Hippocampal formation (tissue), 2 donors: ENCODE measurements at places on chromosomes 16 and 17.

DNA sequence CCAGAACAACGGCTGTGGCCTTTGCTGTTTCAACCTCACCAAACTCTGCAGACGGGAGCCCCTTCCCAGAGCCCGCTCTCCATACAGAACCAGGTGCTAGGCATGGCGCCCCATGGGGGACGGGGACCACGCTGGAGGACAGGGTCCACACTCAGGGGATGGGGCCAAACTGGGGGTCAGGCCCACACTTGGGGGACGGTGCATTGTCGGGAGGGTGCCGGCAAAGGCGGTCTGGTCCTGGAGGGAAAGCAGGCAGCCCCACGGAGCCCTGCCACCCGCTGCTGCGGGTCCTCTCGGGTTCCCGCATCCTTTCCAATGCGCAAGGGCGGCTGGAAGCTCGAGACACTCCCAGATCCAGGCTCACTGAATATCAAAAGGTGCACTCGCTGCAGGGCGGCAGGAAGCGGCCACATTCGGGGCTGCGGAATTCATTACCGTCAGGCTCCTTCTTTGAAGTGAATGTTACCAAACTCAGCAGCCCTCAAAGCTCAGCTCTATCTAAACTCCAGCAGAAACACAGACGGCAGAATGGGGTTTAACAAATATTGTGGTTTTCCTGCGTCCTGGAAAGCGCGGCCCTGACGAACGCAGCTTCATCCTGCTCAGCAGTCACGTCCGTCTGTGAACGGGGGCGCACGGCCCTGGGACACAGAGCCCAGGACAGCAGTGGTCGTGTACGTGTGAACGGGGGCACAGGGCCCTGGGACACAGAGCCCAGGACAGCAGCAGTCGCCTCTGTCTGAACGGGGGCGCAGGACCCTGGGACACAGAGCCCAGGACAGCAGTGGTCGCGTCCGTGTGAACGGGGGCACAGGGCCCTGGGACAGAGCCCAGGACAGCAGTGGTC is 41.3 kb downstream of the LMF1 start:
- no peak for DNase-seq

DNA sequence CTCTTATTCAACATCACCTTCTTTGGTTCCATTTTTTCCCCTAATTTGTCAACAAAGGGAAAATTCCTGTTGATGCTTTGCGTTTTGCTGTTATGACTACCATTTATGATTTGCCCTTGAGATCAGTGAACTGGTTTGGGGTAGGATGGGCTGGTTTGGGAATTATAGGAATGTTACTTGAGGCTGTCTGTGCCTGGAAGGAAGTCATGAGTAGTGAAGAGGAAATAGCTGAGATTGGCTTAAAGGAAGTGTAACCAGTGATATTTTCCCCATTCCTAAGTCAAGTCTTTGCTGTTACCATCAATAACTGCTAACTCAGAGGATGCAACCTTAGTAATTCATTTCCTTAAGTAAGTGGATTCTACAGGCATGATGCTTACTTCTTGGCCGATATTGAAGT is 179.2 kb downstream of the MAP2K6 start:
- no peak for DNase-seq

DNA sequence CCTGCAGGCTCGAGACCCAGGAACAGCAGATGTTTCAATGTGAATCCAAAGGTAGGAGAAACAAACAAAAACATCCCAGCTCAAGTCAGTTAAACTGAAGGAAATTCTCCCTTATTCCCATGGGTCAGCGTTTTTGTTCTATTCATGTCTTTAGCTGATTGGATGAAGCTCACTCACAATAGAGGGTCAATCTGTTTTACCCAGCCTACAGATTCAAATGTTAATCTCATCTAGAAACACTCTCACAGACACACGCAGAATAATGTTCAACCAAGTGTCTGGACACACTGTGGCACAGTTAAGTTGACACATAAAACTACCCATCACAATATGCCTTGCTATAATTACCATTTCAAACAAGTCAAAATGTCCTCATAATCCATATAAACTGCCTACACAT is 180.6 kb upstream of the CDH8 start:
- DNase-seq = no peak

DNA sequence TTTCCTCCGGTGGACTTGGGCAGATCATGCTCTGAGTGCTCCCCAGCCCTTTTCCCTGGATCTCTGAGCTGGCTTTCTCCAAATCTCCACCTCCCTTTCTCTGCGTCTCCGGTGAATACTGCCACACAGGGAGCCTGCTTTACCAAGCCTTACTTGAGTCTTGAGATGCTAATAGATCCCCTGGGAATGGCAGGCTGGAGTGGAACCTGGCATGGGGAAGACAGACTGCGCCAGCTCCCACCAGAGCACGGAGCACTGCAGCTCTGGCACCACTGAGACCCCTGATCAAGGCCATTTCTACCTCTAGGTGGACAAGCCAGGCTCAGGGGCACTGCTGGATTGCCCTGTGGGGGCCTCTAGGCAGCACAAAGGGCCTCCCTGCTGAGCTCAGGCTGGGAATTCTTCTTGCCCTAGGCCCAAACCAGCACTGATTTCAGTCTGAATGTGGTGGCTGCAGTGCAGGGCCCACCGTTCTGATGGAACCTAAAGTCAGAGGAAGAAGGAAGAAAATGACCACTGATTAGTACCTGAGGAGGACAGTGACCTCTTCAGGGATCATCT is 74.3 kb upstream of the CRHR1 start:
- DNase-seq = no peak
